ENCODE measurements at places on chromosomes 12 and 14.

- DNase-seq = no peak
Observed at GRCh38 chr14:51661504-51661903, 9.8 kb downstream of the FRMD6 start.

GRCh38 chr12:12885096-12885792, 6.1 kb upstream of the GPRC5A start:
- no peak for DNase-seq

- DNase-seq = no peak
Observed at GRCh38 chr14:35986219-35986573, 160.1 kb downstream of the BRMS1L start.

DNA sequence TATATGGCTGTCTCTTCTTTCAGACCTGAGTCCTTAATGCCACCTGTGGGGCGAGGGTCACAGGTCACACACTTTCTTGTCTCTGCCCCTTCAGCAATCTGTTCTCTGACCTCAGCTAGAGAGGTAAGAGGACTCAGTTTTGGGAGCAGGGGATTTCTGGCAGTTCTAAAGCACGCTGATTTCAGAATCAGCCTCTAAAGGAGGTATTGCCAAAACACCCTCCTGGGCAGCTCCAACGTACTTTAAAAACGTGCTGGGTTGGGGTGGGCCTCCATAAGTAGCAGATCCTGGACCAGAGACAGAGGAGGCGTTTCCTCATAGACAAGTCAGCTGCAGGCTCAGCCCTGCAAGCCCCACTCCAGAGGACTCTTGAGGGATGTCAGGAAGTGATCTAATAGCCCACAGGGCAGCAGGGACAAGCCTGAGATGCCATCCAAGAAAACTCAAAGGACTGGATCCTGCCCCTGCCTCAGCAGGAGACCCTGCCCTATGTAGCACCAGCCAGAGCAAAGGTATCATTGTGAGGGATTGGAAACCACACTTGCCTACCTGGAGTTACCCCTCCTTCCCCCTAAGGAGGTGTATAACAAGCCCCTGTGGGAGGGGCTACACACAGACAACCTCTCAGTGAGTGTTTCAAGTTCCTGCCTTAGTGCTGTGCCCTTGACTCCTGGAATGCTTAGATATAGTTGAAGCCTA, 8.5 kb downstream of the CTDSP2 start:
- no peak for DNase-seq

- no peak for DNase-seq
Observed at GRCh38 chr14:88386256-88386794, 868 bp downstream of the SPATA7 start.

DNA sequence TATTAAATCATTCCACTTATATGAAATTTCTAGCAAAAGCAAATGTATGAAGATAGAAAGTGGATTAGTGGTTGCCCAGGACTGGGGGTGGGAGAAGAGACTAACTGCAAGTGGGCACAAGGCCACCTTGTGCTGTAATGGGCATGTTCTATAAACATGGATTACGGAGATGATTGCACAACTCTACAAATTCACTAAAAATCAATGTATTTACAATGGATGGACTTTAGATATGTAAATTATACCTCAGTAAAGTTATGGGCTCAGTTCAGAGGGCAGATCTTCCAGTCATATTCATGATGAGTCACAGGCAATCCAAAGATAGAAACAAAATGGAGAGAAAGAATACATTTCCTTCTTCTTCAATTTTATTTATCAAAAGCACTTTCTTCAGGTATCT, 173.9 kb downstream of the NDUFA12 start:
- DNase-seq = no peak

- no peak for DNase-seq
Observed at GRCh38 chr14:71682337-71682736, 249.9 kb upstream of the RGS6 start.

GRCh38 chr12:57166971-57167371, 19.6 kb upstream of the LRP1-AS start:
- DNase-seq = no peak

DNA sequence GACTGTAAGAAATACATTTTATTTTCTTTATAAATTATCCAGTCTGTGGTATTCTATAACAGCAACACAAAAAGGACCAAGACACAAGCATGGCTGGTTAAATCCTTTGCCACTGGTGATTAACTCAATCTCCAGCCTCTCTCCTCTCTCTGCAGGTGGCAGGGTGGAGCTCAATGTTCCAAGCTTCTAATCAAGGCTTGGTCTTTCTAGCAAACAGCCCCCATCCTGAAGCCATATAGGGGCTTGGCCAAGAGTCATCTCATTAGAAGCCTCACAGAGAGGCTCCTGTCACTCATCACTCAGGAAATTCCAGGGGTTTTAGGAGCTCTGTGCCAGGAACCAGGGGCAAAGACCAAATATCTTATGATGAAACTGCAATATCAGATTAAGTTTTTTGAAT, 12.0 kb downstream of the C12orf75 start:
- no peak for DNase-seq

GRCh38 chr14:101772770-101773169, 11.3 kb downstream of the PPP2R5C start:
- DNase-seq = no peak

Measured in germinal center (tissue), 1 donor.